ENCODE measurements at places on chromosomes 12 and 14.
A peak's percentile ranks its signal among the peaks of the same experiment; 100 is the strongest.

- no peak for DNase-seq
These were observed 1.4 kb upstream of the AP4S1 start for GRCh38 chr14:31024010-31024480.

DNA sequence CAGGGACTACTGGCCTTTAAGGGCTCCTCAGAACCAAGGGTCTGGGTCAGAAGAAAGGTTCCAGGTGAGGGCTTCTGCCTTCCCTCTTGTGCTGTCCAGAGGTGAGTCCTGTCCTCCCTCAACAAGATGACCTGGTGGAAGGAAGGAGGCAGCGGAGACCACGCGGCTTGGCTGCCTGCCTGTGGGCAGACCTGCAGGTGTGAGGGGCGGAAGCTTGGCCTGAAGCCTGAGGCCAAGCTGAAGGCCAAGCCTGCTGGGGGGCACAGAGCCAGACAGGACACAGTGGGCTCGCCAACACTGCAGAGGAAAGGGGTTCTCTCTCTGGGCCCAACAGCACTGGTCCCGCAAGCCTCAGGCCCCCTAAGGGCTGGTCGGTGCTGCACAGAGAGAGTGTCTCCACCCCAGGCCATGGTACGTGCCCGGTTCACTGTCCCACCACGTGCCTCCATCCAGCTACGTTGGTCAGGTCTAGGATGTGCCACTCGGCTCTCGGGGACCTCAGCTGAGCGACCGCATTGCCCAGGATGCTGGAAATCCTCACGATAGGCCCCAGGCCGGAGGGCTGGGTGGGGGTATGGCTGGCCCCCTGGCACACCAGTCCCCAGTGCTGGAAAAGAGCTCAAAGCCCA, 170.0 kb upstream of the PRMT8 start:
- no peak for DNase-seq

DNA sequence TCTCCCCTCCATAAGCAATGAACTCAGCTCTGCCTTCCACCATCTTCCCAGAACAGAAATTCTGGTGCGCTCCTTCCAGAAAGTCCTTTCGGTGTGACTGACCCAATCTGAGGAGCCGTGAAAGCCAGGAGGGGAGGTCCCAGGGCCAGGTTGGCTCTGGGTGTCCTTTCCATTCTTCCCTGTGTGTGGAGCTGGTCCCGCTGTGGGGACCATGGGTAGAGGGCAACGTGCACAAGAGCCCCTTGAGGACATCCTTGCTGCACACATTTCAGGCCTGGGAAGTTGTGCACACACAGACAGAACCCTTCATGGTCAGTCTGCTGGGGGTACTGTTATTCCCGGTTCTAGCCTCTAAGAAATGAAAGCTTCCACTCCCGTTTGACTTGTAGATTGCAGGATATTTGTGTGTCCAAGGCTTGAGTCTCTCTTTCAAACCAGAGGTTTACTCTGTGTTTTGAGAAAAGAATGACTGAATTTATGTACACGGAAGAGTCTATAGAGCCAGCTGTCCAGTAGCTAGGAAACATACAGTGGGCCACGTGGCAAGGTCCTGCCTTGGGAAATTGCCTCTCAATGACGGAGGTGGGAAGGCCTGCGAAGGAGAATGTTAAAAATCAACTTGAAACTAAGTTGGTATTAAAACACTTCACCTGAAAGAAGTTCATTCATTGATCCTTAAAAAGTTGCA, 10.1 kb downstream of the NFKBIA start:
- DNase-seq: no peak

GRCh38 chr12:6424008-6424347, 20.8 kb upstream of the CD27 start:
- DNase-seq: no peak

DNA sequence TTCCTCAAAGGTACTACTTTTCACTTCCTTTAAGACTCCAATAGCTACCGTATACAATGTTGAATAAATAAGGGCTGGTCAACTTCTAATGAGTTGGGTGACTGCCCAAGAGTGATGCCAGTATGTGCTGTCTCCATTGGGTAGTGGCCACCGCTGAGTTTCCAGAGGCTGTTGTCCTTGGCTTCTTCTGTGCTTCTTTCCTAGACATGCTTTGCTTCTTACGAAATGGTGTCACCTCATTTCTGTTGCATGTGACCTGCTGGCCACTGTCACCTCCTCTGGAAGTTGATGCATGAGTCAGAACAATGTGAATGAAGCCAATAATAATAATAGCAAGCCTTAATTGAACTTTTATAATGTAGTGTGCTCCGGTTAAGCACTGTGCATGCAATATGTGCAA, 7.5 kb upstream of the NID2 start:
- no peak for DNase-seq

DNA sequence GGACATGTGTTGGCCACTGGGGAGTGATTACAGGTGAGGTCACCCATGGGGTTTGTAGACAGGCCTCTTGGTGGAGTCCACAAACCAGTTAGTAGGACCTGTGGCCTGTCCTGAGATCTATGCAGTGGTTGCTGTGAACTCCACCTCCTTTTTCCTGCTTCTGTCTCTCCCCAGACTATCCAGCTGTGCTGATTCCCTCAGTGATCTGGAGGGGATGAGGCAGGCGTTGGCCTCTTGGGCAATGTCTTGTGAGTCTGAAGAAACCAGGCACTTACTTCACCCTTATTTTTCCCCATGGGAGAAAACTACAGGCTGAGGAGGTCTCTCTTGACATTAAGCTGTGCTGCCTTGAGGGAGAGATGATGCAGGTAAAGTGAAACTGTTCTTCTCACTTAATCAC, 257.2 kb upstream of the PRICKLE1 start:
- DNase-seq: no peak

DNA sequence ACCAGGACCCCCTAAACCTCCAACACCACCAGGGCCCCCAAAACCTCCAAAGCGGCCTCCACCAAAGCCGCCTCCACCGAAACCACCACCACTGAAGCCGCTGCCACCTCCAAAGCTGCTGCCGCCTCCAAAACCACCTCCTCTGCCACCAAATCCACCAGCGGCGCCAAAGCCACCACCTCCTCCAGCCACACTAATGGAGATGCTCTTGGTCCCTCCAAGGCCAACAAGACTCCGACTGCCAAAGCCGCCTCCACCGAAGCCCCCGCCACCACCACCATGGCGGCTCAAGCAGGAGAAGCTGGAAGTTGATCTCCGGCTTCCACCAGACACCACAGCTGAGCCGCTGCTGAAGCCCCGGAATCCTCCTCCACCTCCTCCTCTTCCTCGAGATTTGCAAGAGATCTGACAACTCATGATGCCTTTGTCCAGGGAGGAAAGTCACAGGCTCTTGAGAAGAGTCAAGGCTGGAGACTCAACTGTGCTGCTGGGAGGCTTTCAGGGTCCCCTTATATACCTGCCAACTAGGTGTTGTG, at the start of gene KRT2:
Gene KRT2 (minus strand): TSS at position 486 of the 536 bp plus-strand sequence. CDS start 69 bp downstream, at position 417.
- no peak for DNase-seq

- peak; percentile 16 for DNase-seq
These were observed 894 bp downstream of the KRT8 start for GRCh38 chr12:52903855-52904508.

DNA sequence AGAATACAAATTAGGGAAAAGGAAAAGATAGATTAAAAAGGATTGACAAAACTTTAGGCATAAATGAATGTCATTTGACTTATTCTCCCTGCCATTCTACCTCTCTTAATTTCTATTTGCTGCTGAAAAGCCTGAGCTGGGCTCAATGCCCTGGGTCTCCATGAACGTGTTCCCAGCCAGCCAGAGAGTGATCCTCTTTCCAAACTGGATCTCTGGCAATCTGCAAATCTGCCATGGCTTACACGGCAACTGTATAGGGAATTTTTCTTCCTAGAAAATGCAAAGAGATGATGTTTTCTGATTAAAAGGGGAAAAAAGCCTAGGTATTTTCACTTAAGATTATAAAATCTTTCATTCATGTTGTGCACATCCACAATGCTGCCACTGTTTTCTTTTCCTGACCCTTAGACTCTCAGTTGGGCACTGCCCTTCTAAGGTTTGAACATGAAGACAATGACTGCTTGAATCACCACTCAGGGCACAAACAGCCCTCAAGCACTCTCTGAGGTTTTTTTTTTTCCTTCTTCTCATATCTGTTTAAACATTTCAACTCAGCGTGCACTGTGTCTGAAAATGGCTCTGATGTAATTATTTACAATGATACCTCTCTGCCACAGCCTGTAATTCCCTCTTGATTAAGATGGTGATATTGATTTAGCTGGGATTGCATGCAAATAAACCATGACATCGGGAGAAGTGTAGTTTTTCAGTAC, 60.3 kb downstream of the DACT1 start:
- DNase-seq: no peak

- DNase-seq: no peak
These were observed 73.6 kb downstream of the GPR65 start for GRCh38 chr14:88078525-88078924.

DNA sequence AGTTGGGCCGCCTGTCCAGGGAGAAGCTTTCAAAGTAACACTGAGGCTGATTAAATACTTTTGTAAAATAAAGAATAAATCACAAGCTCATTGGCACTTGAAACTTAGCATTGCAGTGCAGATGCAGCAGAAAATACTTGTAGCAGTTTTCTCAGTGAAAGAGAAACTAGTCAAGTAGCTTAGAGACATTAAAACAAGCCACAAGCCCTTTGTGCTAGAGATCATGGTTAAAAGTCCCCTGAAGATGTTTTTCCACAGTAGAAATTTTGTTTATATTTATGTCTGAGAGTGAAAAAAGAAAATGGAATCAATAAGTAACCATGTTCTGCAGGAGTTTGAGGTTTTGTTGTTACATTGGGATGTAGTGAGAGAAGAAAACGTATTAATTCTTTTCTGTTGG, 5.9 kb downstream of the PSEN1 start:
- DNase-seq: no peak

DNA sequence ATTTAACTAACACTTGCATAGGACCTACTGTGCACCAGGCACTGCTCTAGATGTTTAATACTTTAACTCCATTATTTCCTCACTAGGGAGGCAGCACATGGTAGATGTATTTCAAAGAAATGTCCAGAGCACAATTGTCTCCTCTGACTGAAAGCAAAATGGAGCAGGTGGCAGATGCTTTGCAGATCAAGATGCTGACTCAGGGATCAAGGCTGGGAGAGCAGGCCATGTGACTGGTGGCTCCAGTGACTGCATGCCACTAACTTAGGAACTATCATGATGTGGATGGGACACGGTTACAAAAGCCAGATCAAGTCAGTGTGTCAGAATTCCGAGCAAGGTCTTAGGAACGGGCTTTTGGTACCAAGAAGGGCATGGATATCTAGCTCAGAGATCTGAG, 28.2 kb downstream of the SERPINA11 start:
- DNase-seq: no peak

- no peak for DNase-seq
These were observed 249.7 kb downstream of the SPTSSA start for GRCh38 chr14:34212172-34212929.

- DNase-seq: no peak
These were observed 19.3 kb downstream of the CCDC62 start for GRCh38 chr12:122793685-122794106.

DNA sequence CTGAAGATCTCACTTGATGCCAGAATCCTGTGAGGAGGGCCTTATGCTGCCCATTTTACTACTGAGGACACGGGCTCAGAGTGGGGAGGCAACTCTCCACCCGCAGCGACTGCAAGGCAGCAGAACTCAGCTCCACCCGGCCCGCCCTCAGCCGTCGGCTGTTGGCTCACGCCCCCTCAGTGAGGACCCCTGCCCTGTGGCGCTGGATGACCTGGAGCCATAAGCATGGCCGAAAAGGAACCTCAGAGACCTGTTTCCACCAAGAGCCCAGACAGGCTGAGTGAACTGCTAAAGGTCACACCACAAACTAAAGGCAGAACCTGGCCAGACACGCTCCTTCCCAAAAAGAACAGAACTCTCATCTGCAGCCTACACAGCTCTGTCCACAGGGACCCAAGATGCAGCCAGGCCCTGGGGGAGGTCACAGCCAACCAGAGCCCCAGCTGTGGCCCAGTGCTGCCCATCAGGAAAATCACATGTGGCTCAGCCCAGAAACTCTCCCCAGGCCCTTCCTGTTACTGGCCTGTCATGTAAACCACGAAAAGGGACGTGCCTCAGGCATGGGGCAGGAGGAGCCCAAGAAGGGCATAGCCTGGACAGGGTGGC, 32.8 kb downstream of the CCNK start:
- no peak for DNase-seq

GRCh38 chr14:54893151-54893760, 9.4 kb downstream of the GCH1 start:
- DNase-seq: no peak

DNA sequence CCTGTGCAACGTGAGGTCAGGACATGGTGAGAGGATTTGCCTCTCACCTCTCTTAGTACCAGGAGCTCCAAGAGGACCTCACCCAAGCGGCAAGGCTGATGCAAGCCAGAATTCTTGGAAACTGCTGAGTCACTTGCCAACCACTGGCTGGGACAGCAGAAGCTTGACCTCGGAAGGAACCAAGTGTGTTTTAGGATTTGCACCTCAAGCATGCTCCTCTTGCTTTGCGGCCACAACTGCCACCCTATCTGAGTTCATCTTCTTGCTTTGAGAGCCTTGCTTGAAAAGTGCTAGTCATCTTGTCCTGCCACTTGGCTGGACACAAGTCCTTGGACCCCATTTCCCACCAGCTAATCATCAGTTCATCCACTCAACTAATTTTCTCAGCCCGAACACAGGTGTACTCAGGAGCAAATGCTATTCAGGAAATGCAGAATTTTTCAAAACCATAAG, 195.8 kb downstream of the SLC25A21 start:
- DNase-seq: no peak

- no peak for DNase-seq
These were observed 19.1 kb upstream of the RAD52 start for GRCh38 chr12:968545-968944.

- no peak for DNase-seq
These were observed 59.5 kb downstream of the DAAM1 start for GRCh38 chr14:59247801-59248584.

DNA sequence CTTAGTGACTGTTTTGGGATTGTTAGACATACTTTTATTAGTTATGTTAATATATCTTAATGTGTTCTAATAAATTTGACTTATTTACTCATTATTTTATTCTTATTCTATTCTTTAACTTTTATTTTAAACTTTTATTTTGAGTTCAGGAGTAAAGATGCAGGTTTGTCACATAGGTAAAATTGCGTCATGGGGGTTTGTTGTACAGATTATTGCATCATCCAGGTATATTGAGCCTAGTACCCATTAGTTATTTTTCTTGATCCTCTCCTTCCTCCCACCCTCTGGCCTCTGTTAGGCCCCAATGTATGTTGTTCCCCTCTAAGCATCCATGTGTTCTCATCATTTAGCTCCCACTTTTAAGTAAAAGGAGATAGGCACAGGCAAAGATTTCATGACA, 495.5 kb downstream of the MDGA2 start:
- no peak for DNase-seq

- no peak for DNase-seq
These were observed 868.8 kb upstream of the TMEM132C start for GRCh38 chr12:127398016-127398710.

- DNase-seq: no peak
These were observed 107.1 kb downstream of the LRRK2 start for GRCh38 chr12:40331886-40332285.

DNA sequence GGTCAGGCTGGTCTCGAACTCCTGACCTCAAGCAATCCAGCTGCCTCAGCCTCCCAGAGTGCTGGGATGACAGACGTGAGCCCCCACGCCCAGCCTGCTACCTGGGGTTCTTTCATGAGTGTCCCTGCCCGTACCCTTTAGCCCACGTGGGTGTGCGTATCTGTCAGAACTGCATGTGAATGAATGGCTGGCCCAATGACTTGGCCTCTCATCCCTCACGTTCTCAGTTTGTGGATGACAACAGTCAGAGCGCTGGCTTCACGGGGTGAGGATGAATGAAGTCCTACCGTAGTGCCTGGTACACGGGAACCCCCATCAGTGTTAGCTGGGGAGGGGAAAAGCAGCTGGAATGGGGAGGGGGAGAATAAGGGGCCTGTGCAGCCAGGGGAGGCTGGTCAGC, 16.1 kb upstream of the ZDHHC22 start:
- DNase-seq: no peak

- DNase-seq: no peak
These were observed 40.2 kb upstream of the NT5DC3 start for GRCh38 chr12:103881261-103881660.
